Renal cortical epithelial cell (primary cell): ENCODE measurements at places on chromosomes 6 and 20. TPM values are rescaled to one million over a fixed set of nuclear protein-coding genes. Genes with fewer than 3 reads are reported as not detected.

Gene MAFB
- 0.35 and 3.4 TPM in 2 replicates for total RNA-seq

Gene POM121L2
- total RNA-seq = not detected in 2 replicates

Gene JPH2
- total RNA-seq = 8.5 and 11.6 TPM in 2 replicates

Gene METTL24
- total RNA-seq = 0.10 TPM in 1 of 2 replicates, not detected in the other

Gene AGER
- total RNA-seq = 0.60 TPM in 1 of 2 replicates, not detected in the other

Gene HUS1B
- total RNA-seq = 0.70 TPM in 1 of 2 replicates, not detected in the other

Gene RSPO4
- 0.05 TPM in 1 of 2 replicates, not detected in the other for total RNA-seq

Gene CCN6
- 2.1 and 5.4 TPM in 2 replicates for total RNA-seq

Gene CCN2
- total RNA-seq = 36.1 and 166 TPM in 2 replicates

Gene ZNF311
- 1.6 and 2.1 TPM in 2 replicates for total RNA-seq

Gene SLC22A2
- 5.3 and 20.3 TPM in 2 replicates for total RNA-seq

Gene LAMP5
- total RNA-seq = 0.10 and 0.17 TPM in 2 replicates

Gene DEFB125
- total RNA-seq = not detected in 2 replicates

Gene MOXD1
- 53.5 and 145 TPM in 2 replicates for total RNA-seq

Gene PTGIS
- 0.52 and 7.1 TPM in 2 replicates for total RNA-seq

Gene FAM162B
- not detected in 2 replicates for total RNA-seq

Gene TRERF1
- 0.35 and 1.3 TPM in 2 replicates for total RNA-seq

Gene MEA1
- total RNA-seq = 38.3 and 46.9 TPM in 2 replicates

Gene PXDC1
- total RNA-seq = 29.0 and 62.0 TPM in 2 replicates

Gene KCNK17
- not detected in 2 replicates for total RNA-seq

Gene PNISR
- 30.7 and 79.4 TPM in 2 replicates for total RNA-seq

Gene LRP11
- 21.5 and 34.4 TPM in 2 replicates for total RNA-seq

Gene BLCAP
- 22.7 and 43.4 TPM in 2 replicates for total RNA-seq

Gene TOX2
- total RNA-seq = not detected in 2 replicates

Gene YWHAB
- 151 and 278 TPM in 2 replicates for total RNA-seq

Gene PSMB1
- total RNA-seq = 195 and 429 TPM in 2 replicates

Gene GSTA1
- 0.15 TPM in 1 of 2 replicates, not detected in the other for total RNA-seq

Gene ITPR3
- 76.9 and 173 TPM in 2 replicates for total RNA-seq

Gene EPPIN
- total RNA-seq = not detected in 2 replicates

Gene PARD6B
- total RNA-seq = 31.3 and 57.4 TPM in 2 replicates

Gene SLC44A4
- total RNA-seq = 1.1 and 26.6 TPM in 2 replicates

Gene PLCG1
- total RNA-seq = 40.1 and 134 TPM in 2 replicates

Gene EDN3
- total RNA-seq = not detected in 2 replicates

Gene CEP162
- total RNA-seq = 5.6 and 20.2 TPM in 2 replicates

Gene GPR63
- 1.2 and 1.9 TPM in 2 replicates for total RNA-seq

Gene ROS1
- 0.35 and 2.7 TPM in 2 replicates for total RNA-seq

Gene F13A1
- total RNA-seq = 0.05 TPM in 1 of 2 replicates, not detected in the other

Gene TUBB1
- total RNA-seq = not detected in 2 replicates

Gene UST
- total RNA-seq = 0.87 and 2.8 TPM in 2 replicates

Gene ZNF165
- total RNA-seq = 2.4 and 3.5 TPM in 2 replicates

Gene MAPK13
- total RNA-seq = 17.2 and 29.5 TPM in 2 replicates

Gene ZBP1
- total RNA-seq = 0.35 TPM in 1 of 2 replicates, not detected in the other

Gene VNN1
- 2.2 and 4.5 TPM in 2 replicates for total RNA-seq

Gene ZNF335
- 11.1 and 16.1 TPM in 2 replicates for total RNA-seq

Gene FBXO5
- total RNA-seq = 4.6 and 12.3 TPM in 2 replicates

Gene SOX18
- 0.05 and 0.17 TPM in 2 replicates for total RNA-seq

Gene SDC4
- 500 and 534 TPM in 2 replicates for total RNA-seq
